ENCODE measurements at places on chromosomes 6 and 20.

DNA sequence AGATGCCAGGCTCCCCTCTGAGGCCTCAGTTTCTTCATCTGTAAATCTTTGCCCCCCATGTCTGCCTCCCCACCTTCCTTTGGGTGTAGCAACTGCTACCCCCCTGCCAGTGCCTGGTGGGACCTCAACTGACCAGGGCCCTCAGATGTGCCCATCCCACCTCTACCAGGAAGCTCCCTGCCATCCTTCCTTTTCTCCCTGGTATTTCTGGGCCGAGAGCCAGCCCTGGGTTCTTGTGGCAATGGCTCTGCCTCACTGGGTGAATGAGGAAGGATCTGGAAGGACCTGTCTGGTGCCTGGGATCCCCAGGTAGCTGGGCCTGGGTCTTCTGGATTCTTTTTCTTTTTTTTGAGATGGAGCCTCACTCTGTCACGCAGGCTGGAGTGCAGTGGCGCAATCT is 141.1 kb upstream of the RNF24 start:
- DNase-seq: no peak

DNA sequence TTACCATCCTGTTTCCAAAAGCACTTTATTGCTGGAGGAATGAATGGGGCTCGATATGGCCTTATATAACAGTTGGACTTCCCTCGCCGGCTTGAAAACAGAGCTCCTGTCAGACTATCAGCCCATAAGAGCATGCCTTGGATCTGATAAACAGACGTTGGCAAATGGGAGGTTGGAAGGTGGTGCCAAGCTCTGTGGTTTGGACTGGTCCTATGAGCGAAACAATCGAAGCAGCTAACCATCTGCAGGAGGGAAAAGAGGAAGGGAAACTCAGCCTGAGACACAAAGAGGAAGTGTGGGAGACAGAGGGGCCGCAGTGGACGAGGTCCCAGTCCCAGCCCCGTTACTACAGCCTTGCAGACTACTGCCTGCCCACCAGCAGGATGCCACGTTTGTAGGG is 92.9 kb downstream of the TFAP2C start:
- no peak for DNase-seq

GRCh38 chr6:27503436-27504030 is 30.6 kb upstream of the ZNF184 start:
- peak; percentile 82 for DNase-seq

GRCh38 chr6:33459226-33459625 is 4.8 kb downstream of the ZBTB9 start:
- no peak for DNase-seq

DNA sequence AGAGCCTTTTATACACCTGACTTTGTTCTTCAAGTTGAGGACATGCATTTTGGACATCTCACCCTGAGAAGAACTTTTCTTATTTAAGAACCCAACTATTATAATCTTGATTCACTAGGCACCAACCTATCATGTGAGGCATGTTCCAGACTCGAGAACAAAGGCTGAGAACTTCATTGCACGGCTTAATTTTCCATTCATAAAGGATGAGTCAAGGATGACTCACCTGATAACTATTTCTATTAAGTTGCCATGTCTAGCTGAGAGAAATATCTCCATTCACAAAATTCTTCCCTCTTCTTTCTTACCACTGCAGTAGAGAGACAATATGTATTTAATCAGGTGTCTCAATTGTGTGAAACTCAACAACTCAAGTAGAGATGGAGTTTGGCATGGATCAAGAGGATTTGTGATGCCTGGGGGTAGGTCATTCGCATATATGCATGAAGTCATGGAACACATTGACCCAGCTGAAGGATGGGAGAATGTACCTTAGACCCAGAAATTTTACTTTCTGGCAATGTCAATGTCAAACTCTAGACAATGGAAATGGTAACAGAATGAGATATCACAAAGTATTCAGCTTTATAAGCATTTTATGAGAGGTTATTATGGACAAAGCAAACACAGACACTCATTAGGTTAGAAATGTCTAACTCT is 208.7 kb upstream of the PRND start:
- DNase-seq: no peak
